Fibroblast of the conjunctiva (primary cell): ENCODE measurements at places on chromosomes 13 and 19.

GRCh38 chr19:16342002-16342715 is 17.5 kb downstream of the KLF2 start:
- DNase-seq = no peak

- DNase-seq = no peak
Measured at GRCh38 chr19:29379257-29380021, 146.4 kb upstream of the VSTM2B start.

- DNase-seq = no peak
Measured at GRCh38 chr13:46617885-46618284, 64.9 kb downstream of the LRCH1 start.

- DNase-seq = no peak
Measured at GRCh38 chr13:46181840-46182490, at the start of gene LCP1. TSS of gene LCP1 (minus strand) at chr13:46182177. CDS start at chr13:46159662, 22,515 bp downstream.

- no peak for DNase-seq
Measured at GRCh38 chr13:56283262-56283828, 857.4 kb upstream of the PRR20A start.

DNA sequence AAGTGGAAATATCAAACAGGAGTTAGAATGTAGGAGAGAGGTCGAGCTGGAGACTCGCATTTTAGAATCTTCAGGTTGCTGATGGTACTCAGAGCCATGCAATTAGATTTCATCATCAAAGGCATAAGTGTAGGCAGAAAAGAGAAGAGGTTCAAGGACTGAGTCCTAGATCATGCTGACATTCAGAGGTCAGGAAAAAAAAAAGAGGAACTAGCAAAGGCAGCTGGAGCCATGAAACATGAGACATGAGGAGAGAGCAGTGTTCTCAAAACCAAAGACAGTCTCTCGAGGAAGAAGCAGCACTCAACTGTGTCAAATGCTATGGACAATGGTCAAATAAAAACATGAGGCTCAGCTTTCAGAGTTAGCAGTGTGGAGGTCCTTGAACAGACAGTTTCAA is 12.4 kb upstream of the TPP2 start:
- DNase-seq = no peak

DNA sequence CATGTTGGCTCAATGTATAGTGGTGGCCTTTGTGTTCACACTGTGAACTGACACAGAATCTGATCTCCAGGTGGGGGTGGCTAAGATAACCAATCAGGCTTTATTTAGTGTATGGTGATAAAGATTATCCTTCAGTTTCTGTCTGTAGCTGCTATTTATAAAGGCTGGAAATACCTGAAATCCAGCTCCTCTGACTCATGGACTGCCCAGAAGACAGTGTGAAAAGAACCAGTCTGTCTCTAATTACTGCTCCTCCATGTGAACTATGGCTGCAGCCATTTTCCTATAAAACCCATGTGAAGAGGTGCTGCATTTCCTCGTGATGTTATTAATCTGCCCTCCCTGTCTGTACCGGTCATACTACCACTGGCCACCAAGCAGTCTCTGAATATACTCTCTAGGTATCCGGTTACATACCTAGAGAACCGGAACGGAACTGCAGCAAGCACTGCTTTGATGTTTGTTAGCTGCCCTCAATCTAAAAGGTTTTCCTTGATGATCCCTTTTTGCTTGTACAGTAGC is 238.0 kb downstream of the LHFPL6 start:
- DNase-seq = no peak

- DNase-seq = no peak
Measured at GRCh38 chr13:32622827-32623226, 36.6 kb downstream of the PDS5B start.

- no peak for DNase-seq
Measured at GRCh38 chr19:3038214-3038613, 9.1 kb upstream of the TLE2 start.

DNA sequence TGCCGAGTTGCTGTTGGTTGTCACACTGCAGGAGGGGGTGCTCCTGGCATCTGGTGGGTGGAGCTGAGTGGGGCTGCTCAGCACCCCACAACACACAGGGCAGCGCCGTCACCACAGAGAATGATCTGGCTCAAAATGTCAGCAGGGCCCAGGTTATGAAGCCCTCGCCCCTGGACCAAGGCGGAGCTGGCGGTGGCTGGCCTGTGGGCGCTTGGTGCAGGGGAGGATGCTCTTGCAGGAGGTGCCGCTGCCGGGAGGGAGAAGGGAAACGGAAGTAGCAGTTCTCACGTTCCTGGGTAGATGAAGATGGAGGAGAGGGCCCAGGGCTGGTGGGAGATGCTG is 14.2 kb upstream of the LENG8 start:
- DNase-seq = no peak

DNA sequence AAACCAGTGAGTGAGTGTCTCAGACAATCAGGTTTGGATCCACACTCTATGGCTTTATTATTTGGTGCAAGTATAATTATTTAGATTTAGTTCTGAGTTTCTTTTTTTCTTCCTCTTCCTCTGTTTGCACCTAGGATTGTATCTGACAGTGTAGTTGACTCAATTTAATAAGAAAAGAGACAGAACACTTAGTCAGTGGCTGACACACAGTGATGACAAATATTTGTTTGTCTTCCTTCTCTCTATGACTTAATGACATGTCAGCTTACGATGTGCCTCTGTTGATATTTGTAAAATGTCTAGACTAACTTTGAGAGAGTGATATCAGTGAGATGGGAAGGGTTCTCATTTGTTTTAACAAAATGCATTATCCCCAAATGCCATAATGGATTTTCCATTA is 129.5 kb upstream of the SLC10A2 start:
- no peak for DNase-seq

GRCh38 chr19:47309038-47309437 is 623 bp upstream of the C5AR1 start:
- DNase-seq = peak; percentile 60

DNA sequence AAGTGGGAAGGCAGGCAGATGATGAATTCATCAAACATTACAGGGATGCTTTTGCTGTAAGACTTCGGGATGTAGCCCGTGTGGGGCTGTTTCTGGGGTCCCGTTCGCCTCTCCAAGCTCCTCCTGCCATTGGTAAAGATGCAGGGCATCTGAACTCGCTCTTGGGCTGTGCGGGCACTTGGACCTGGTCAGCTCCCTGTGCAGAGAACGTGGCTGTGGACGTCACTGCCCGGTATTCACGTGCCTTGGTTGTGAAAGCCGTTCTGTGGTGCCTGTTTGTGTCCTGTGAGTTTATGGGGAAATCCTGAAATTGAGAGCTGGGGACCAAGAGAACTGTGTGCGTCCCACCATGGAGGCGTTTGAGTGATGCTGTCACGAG is 5.4 kb downstream of the TFDP1 start:
- DNase-seq = no peak

- DNase-seq = no peak
Measured at GRCh38 chr13:80475718-80476117, 134.8 kb upstream of the SPRY2 start.

DNA sequence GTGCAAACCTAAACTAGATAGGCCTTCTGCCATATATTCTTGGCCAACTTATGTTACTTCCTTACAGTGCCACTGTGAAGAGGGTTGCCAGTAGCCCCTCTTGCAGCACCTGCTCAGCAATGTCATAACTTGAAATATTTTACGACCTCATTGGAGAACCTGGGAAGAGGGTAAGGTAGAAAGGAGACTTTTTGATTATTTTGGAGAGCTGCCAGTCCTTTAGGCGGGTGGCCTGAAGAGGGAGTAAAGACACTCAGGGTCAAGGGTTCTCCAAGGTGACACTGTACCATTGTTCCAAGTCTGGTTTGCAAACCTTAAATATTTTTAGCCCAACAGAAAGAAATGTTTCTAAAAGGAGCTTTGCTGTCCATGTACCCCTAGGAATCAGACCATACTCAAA is 118.3 kb downstream of the FLT1 start:
- no peak for DNase-seq

GRCh38 chr19:42143341-42144234 is 11.3 kb upstream of the POU2F2 start:
- no peak for DNase-seq

DNA sequence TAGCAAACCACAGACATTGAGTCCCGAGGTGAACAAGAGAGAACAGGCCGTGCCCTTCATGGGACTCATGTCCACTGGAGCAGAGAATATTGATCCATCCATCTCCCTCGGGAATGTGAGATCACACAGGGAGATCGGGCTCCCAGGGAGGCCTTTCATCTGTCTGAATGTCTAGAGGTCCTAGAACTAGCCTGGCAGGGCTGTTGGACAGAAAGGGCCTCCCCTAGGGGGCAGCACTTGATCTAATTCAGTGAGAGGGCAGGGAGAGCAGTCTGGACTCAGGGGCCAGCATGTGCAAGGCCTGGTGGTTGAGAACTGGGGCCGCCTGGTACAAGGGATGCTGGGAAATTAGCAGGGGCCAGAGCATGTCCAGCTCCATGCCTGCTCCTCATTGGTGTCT is 4.3 kb downstream of the RUVBL2 start:
- peak; percentile 24 for DNase-seq
